Stimulated activated CD4-positive, alpha-beta T cell treated with anti-CD3 and anti-CD28 coated beads, Interleukin-12 subunit alpha, Interleukin-12 subunit beta, amount 100 ng/mL, for 24 hours (primary cell): ENCODE measurements at places on chromosomes 6 and 20.

- no peak for DNase-seq
Observed at GRCh38 chr20:58511861-58512260, 3.3 kb downstream of the APCDD1L start.

DNA sequence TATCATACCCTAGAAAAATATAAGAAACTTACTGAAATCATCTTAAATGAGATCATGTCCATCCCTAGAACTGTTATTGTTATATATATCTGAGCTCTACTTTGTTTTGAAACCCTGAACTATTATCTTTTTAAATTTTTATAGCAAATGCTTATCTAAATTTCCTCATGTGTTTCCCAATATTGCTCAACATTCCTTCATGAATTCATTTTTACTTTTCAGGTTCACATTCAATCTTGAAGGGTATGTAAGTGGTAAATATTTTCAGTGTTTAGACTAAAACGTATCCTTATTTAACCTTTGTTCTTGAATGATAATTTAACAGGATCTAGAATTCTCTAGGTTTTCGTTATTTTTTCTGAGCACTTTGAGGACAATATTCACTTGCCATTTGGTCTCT lies 23.9 kb downstream of the PDE7B start:
- DNase-seq: no peak

DNA sequence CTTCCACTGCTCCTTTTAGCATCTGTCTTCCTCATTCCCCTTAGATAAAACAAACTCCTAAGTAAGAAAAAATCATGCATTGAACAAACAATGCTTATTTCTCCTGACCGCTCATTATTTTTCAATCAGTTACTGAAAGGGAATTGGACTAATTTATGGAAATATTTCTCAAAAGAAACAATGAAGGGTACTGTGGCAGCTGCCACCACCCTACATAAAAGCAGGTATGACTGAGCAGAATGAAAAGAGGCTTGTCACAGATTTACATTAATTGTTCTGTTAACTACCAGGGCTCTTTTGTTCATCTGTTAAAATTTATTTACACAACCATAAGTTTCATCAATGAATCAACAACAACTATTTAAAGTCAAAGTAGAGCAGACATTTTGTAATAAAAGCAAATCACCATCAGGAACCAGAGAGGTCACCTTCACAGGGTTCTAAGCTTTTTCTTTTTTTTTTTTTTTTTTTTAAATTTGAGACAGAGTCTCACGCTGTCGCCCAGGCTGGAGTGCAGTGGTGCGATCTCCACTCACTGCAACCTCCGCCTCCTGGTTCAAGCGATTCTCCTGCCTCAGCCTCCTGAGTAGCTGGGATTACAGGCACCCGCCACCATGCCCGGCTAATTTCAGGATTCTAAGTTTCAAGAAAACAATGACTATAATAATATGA lies 204.0 kb downstream of the PTPRK start:
- DNase-seq: no peak

DNA sequence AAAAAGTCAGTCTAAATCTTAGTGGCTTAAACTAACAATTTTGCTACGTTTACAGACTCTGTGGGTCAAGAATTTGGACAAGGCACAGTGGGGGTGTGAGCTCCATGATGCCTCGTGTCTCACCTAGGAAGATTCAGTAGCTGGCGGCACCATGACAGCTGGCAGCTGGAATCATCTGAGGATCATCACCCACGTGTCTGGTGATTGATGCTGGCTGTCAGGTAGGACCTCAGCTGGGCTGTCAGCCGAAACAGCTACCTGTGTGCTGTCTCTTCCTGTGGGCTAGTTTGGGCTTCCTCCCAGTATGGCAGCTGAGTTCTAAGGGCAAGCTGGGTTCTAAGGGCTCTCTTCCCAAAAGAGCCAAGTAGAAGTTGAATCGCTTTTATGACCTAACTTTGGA lies 26.4 kb upstream of the DLGAP4 start:
- DNase-seq: no peak

GRCh38 chr6:131781687-131782086 lies 26.1 kb upstream of the ENPP1 start:
- DNase-seq: no peak

- DNase-seq: no peak
Observed at GRCh38 chr6:141211845-141212244, 920.9 kb upstream of the GJE1 start.

DNA sequence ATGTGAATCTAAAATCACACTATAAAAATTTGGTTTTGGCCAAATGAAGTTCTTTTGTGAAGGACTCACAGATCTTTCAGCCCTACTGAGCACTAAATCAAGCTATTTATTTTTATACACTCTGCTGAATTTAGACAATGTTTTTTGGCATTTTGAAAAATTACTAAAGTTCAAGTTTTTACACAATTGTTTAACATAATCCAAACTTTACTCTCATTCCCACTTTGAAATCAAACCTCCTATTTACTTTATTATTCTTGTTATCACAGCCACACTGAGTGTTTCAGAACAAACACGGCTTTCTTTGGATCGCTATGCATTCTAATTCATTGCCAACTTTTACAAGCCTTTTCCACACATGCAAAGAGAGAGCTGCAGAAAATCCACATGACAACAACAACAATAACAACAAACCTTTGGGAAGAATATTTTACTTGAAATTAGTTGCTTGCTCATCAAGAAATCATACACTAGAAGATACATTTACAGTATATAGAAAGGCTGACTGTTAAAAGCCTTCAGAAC lies 49.1 kb upstream of the TMEM30A start:
- no peak for DNase-seq

DNA sequence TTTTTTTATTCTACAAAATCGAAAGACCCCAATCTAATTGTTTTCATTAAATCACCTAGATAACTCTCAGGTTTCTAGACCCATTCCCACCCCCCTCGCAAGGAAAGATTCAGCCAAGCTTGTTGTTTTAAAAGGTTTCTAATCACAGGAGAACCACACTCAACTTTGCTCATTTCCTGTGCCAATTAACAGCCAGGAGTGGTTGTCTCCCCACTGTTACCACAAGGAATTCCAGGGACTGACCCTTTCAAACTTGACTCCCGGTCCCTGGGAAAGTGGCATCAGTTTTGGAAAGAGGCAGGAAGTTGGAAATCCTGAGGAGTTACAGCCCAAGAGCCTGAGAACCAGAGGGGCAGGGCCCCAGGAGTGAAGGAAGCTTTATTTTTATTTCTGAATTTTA lies 561.3 kb upstream of the JAG1 start:
- DNase-seq: no peak

- DNase-seq: no peak
Observed at GRCh38 chr6:150266963-150267685, 101.7 kb upstream of the IYD start.

DNA sequence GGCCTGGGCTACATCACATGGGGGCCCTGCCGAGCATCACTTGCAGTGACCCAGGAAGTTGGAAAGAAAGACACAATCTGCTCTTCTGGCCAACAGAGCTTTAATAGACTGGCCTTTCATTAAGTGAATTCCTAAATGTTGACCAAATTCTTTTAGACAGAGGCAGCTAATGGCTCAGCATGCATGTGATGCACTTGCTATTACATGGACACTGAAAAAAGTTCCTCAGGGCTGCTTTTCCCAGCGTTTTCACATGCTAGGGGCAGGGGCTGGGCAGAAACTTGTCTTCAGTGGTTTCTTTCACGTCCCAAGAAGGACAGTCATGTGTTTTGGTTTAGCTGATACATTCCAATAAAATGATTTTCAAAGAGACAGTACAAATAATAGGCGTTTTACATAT lies 651.0 kb upstream of the SLC35B3 start:
- DNase-seq: no peak

DNA sequence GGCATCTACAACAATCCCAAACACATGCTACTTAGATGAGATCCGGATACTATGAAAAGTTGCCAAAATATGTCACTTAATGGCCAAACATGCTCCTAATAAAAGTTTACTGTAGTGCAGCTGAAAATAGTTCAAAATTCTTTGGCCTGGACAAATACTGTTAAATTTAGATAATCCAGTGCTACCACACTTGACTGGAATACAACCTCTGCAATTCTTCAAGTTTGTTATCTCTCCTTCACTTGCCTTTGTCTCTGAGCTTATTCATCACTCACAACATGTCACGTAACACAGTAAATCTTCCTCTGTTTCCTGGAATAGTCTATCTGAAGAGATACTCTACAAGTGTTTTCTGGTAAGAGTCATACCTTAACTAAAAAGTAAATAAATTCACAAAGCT lies 10.5 kb upstream of the PLN start:
- no peak for DNase-seq

GRCh38 chr6:6709106-6709505 lies 120.6 kb downstream of the LY86 start:
- DNase-seq: no peak

GRCh38 chr20:19462491-19462890 lies 250.0 kb downstream of the SLC24A3 start:
- DNase-seq: no peak

- no peak for DNase-seq
Observed at GRCh38 chr6:148524471-148524882, 181.8 kb downstream of the SASH1 start.

- no peak for DNase-seq
Observed at GRCh38 chr6:139920776-139921100, 546.3 kb upstream of the CITED2 start.

DNA sequence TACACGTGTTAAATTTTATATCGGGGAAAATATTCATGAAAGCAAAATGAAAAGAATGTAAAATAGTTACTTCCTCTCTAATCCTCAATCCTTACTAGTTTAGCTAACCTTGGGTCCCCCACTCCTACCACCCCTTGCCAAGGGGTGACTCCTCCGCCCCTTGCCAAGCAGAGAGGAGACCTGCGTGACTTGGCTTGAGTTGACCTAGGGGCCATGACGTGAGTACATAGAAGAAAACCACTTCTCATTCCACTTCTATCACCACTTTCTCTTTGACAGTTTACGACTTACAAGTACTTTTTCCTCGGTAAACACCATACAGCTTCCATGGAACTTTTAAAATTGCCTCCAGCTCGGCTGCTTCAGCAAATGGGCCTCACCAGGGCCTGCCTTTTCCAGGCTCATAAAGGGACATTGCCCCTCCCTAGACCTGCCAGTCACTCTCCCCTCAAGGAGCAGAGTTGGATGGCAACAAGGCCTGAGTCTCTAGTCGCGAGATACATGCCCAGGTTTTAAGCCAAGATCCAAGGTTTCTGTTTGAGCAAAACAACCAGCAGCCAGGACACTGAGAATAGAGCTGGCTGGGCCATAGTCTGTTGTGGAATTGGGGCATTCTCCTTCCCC lies 29.9 kb downstream of the SDCBP2 start:
- DNase-seq: no peak

GRCh38 chr6:51885957-51886356 lies 201.5 kb downstream of the PKHD1 start:
- DNase-seq: no peak

GRCh38 chr20:50343125-50343489 lies 152.5 kb downstream of the CEBPB start:
- DNase-seq: no peak
